ENCODE measurements at places on chromosomes 7 and 10. TPM values are rescaled to one million over a fixed set of nuclear protein-coding genes. Genes with fewer than 3 reads are reported as not detected.

DNA sequence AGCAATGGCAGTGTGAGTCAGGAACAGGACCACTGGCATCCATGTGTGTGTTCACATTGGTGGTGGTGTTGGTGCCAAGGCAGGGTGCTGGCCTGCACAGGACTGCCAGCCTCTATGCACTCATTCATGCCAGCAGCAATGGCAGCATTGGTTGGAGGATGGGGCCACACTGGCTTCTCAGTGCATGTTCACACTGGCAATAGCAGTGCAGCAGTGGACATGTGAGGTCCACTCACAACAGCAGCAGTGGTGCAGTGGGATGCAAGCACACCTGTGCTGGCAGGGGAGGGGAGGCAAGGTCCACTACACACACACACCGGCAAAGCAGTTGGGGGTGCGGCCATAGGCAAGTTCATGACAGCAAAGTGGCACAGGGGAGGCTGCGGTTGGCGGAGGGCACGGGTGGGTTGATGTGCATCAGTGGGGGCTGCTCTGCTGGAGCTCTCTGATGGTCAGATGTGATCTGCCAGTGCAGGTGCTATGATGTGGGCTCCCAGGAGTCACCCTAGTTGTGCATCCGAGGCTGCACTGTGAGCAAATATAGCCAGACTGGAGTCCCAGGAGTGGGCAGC lies 57.8 kb upstream of the TNKS2 start:
- DNase-seq, result no peak

DNA sequence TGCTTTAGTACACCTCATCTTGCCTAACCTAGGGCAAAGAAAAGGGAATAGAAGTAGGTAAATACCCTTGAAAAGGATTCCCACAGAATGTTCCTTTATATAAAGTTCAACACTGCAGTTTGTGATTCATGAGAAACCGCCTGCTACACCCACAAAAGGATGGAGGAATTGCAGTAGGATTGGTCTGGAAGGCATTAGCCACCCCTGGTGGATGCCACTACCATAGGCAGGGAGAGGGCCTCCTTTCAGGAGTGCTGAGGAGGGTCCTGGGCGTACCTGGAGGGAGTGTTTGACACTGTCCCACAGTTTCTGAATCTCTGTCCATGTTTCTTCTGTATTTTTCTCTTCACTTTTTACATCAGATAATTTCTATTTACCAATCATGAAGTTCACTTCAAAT lies 221.8 kb upstream of the TMEM72 start:
- DNase-seq, result no peak

DNA sequence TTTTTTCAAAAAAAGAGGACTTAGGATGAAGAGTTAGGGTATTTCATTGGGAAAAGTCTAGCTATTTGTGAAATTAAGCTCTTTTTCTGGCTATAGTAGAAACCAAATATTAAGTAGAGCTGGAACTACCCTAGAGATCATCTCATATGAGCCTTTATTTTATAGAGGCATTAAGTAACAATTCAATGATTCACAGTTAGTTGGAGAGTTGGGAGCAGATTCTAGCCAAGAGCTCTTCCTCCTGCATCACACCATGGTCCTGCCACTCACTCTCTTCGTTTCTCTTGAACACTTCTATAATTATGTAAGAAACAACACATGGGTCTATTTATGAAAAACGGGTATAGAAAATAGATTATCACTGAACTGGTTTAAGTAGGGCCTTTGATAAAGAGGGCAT lies 76.1 kb upstream of the ANK3 start:
- no peak for DNase-seq

- DNase-seq, result no peak
Observed at GRCh38 chr7:40382145-40382544, 247.3 kb downstream of the SUGCT start.

DNA sequence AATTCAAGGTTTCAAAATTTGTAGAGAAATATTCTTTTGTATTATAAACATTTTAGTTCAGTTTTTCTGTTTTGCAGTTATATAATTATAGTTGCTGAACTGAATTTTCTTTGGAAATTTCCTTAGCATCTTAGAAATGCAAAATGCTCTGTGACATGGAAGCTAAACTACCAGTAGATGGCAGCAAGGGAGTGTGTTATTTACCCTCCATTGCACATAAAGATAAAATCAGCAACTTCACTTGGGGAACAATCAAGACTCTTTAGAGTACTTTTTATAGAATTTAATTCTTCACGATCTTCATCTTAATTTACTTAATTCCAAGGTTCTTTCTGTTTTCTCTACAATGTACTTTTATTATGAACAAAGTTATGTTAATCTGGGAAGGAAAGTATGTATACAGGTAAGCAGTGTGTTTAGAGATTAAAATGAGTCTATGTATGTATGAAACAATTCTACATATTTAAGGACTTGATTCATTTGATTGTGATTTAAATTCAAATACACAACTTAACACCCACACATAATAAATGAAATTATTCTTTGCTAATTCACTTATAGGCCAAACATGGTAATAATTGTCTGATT lies 404.2 kb downstream of the THSD7A start:
- DNase-seq, result no peak

DNA sequence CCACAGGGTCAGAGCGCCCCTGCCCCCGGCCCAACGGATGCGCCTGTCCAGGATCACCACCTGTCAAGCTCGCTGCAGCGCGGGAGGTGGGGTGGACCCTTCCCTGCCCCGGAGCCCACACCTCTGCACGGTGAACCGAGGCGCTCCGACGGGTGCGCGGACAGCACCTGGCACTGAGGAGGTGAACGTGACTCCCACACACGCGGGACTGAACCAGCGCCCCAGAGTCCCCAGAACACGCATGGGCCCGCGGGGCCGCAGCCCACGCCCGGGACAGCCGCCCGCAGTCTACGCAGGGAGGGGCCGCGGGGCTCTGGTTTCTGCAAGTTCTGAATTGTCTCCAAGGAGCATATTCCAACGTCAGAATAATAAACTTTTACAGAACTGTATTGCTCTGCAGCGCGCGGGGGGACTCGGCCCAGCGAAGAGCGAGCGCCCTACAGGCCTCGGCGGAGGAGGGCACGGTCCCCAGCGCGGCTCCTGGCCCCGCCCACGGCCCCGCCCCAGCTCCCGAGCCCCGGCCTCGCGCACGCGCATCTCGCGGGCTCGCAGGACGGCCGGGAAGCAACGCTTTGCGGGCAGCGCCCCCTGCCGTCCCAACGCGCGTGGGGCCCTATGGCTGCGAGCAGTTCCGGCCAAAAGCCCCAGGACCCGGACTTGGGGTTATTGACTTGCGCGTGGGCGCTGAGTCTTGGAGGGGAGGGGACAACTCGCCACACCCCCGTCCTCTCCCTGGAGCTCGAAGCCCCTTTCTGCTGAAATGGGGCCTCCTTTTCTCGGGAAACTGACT lies 29.7 kb downstream of the OAT start:
- peak; percentile 98 for DNase-seq

- DNase-seq, result no peak
Observed at GRCh38 chr7:13532028-13532753, 457.3 kb downstream of the ETV1 start.

- no peak for DNase-seq
Observed at GRCh38 chr10:69014171-69014570, 25.6 kb downstream of the KIFBP start.

GRCh38 chr10:113552014-113552413 lies 839 bp upstream of the HABP2 start:
- no peak for DNase-seq

DNA sequence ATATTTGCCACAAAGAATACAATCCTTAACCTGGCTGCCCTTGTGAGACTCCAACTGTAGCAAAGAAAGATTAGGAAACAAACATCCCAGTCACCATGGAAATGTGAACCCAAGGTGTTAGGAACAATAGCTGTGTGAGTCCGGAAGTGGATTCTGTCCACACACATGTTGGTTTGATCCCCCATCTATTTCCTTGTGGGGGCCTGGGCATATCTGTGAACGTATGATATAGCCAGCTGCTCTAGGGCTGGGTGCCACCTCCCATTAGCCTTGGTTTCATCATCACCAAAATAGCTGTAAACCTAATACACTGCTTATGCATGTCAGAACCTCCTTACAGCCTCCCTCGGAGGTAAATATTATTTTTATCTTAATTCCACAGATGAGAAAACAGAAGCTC lies 26.4 kb downstream of the GRK5 start:
- DNase-seq, result no peak

DNA sequence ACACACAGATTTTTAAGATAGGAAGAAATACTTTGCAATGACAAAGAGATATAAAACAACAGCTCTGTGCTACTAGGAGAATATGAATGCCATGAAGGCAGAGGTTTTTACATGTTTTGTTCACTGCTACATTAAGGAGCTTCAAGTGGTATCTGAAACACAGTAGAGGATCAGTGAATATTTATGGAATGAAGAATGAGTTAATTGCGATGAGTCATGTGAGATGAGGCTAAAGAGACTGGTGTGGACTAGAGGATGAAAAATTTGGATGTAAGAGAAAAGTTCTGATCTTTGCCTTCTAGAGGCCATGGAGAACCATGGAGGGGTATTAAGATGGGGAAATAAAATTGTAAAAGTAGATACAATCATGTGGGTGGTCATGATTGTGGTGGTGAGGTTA lies 434.2 kb downstream of the PHTF2 start:
- no peak for DNase-seq

DNA sequence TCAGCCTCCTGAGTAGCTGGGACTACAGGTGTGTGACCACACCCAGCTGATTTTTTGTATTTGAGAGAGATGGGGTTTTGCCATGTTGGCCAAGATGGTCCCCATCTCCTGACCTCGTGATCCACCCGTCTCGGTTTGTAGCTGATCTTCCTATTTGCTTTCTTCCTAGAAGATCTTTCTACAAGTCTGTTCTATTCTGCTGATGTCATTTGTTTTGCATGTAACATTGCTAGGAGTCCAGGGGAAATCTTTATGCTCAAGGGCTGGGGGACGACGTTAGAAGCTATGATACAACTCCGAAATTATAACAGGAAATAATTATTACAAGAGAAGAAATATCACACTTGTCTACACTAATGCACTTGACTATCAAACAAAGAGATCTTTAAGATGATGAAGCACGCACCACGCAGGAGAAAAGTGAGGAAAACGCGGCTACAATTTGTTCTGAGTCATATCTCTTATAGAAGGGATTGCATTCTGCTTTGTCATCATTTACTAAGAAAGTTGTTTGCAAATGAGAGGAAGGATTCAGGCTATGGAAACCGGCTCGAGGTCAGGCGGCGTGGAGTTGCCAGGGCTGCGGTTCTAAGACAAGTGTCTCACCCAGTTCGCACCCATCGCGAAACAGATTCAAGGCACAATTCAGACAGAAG lies 103.0 kb upstream of the CARD11 start:
- peak; percentile 2 for DNase-seq

- DNase-seq, result no peak
Observed at GRCh38 chr7:89771003-89771636, 383.1 kb upstream of the STEAP1 start.

DNA sequence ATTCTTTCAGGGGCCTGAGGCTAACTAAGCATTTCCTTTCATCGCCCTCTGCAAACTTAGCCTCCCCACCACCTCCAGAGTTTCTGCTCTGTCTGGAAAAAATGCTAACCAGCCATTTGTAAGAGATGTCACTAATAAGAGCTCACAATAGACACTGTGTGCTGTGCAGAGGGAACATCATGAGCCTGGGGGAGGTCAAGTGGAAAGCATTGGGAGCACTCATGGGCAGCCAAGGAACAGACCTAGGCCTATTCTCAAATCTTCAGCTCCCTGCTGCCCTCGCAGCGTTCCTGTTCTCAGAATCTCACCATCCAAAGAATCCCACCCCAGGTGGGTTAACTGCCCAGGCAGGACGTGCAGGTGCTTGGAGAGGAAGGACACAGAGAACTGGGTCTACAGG lies 27.1 kb upstream of the GPAM start:
- no peak for DNase-seq

- no peak for DNase-seq
Observed at GRCh38 chr7:45579391-45579801, 5.2 kb downstream of the ADCY1 start.

- DNase-seq, result no peak
Observed at GRCh38 chr7:47444376-47445098, 137.4 kb downstream of the TNS3 start.

DNA sequence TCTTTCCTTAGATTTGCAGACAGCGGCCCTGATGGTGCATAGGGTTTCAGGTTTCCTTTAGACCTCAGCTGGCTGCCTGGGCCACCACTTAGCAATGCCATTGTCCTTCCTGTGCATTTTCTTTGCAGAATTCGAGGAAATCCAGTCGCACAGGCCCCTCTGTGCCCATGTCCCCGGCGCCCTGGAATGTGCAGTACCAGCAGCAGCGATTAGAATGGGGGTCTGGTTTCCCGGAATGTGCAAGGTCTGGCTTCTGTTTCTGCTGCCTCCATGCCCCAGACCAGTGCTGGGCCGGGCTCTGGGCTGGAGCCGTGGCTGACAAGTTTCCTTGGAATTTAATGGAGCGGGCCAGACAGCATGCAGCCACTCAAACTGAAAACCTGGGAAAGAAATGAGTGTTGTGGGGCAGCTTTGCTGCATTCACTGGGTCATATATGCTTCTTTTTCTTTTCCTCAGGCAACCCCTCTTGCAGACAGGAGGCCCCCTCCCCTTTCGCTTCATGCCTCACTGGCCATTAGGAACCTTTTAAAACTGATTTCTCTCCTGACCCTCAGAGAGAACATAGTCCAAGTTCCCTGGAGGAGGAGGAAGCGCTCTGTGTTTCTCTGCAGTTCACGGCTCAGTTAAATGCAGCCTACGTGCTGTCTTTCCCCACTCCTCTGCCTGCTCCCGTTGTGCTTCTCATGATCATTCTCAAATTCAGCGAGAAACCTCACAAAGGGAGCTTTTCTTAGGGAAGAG lies 14.4 kb downstream of the HTRA1 start:
- DNase-seq, result no peak

VGF gene
- 0.17 TPM for total RNA-seq

MMD2 gene
- total RNA-seq, result not detected

LIPF gene
- total RNA-seq, result not detected

ZNF248 gene
- total RNA-seq, result 12.1 TPM

TMEM270 gene
- total RNA-seq, result not detected

AGR2 gene
- total RNA-seq, result not detected

HPS6 gene
- 23.8 TPM for total RNA-seq

ACSM6 gene
- total RNA-seq, result not detected

AGMO gene
- not detected for total RNA-seq

CCNY gene
- 66.6 TPM for total RNA-seq

LRMDA gene
- not detected for total RNA-seq

IFIT1 gene
- 45.7 TPM for total RNA-seq
